Kidney (tissue), 22 donors: ENCODE measurements at places on chromosomes 2 and 18.

DNA sequence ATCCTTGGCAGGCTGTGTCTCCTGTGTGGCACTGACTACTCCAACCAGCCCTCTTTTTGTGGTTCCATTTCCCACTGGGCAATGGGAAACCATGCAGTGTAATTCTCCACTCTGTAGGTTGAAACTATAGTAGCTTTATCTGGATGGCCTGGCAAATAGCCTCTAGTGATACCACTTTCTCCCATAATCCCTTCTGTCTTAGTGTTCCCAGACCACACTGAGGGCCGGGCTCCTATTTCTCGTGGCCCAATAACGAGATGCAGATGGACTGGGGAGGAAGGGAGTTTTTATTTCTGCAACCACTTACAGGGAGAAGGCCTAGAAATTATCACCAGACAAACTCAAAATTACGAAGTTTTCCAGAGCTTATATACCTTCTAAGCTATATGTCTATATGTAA, 24.7 kb downstream of the SKA1 start:
- no peak for DNase-seq

GRCh38 chr2:232890536-232890895, 20.5 kb downstream of the SNORC start:
- peak; percentile 57 for DNase-seq

- peak; percentile 50 for DNase-seq
These were observed 59.8 kb downstream of the SNTG2 start for GRCh38 chr2:1010415-1010930.

DNA sequence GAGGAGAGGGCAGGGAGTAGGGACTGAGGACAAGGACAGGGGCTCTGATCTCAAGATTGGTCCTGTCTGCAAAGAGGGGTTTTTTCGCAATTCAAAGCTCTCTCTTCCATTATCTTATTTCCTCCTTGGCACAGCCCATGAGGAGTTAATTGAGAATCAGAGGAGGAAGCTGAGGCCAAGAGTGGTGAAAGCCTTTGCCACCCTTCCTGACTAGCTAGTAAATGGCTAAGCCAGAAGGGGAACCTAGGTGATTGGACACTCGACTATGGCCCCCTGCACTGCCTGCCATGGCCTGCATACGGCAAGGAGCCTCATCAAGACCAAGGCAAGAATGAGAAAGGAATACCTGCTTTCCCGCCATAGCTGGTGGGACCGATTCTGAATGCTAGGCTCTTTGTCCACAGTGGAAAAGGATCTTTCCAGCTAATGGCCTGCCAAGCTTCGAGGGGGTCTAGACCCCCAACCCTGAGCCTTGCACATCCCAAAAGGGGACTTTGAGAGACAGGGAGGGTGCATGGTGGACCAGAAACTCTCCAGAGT, 237.9 kb downstream of the HAUS1 start:
- DNase-seq: no peak

GRCh38 chr2:71613953-71614925, 160.9 kb downstream of the DYSF start:
- no peak for DNase-seq

GRCh38 chr2:39411181-39411944, 25.7 kb downstream of the MAP4K3 start:
- DNase-seq: no peak

DNA sequence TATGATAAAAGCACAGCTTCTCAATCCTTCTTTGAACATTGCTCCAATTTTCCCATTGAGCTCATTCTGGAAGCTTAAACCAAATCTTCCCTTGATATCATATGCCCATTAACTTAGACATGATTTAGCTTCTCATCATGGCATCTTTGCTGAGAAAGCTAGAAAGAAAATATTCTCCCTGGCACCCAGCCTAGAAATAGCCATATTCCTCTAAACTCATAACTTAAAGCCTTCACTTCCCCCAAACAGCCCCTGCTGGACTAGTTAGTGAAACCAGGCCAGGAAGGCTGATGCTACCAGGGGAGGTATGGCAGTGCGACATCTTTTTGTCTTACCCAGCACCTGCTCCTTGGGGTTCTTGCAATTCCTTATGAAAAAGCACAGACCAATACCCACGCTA, 4.3 kb downstream of the AAK1 start:
- DNase-seq: no peak

GRCh38 chr2:106956879-106957278, 70.9 kb upstream of the ST6GAL2 start:
- DNase-seq: no peak

DNA sequence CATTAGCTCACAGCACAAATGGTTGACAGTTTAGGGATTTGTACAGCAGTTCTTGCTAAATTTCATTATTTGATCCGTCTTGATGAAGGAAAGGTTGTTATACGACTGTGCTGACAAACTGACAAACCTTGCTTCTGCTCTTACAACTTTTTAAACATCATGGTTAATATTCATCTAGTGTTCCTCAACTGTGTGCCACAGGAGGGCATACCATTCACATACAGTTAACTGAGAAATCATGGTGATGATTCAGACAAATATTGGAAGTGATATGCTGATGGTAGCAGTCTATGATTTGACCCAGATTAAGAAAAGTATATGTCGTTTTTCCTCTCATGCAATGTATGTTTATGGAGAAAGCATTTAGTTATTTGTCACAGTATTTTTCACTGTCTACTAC, 129.8 kb upstream of the FSIP2 start:
- DNase-seq: no peak
